ENCODE measurements at places on chromosomes 11 and 22.

- no peak for DNase-seq
These were observed 23.4 kb downstream of the LRRC55 start for GRCh38 chr11:57205041-57205641.

- peak; percentile 99 for DNase-seq
These were observed 49.0 kb upstream of the BIRC3 start for GRCh38 chr11:102268083-102268984.

- no peak for DNase-seq
These were observed 307.5 kb downstream of the NTM start for GRCh38 chr11:131677828-131678470.

- DNase-seq: no peak
These were observed 75.9 kb downstream of the FAM83F start for GRCh38 chr22:40070701-40071100.

- DNase-seq: peak; percentile 53
These were observed 554 bp downstream of the LRRC32 start for GRCh38 chr11:76669901-76670484.

DNA sequence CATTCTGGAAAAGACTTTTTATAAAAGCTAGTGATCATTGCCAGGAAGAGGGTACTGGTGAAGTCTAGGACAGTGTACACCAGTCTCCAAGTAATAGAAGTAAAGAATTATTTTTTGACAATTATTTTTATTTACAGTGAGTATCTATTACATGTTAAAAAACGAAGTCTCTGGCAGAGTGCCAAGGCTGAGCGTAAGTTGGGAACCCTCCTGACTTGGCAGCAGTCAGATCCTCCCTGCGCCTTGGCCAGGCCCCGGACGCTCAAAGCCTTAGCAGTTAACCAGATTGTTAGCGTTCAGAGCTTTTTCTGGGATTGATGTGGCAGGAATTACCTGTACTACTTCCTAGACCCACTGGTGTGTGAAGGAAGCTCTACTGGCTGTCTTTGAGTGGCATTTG is 38.1 kb upstream of the CTTN start:
- DNase-seq: no peak

DNA sequence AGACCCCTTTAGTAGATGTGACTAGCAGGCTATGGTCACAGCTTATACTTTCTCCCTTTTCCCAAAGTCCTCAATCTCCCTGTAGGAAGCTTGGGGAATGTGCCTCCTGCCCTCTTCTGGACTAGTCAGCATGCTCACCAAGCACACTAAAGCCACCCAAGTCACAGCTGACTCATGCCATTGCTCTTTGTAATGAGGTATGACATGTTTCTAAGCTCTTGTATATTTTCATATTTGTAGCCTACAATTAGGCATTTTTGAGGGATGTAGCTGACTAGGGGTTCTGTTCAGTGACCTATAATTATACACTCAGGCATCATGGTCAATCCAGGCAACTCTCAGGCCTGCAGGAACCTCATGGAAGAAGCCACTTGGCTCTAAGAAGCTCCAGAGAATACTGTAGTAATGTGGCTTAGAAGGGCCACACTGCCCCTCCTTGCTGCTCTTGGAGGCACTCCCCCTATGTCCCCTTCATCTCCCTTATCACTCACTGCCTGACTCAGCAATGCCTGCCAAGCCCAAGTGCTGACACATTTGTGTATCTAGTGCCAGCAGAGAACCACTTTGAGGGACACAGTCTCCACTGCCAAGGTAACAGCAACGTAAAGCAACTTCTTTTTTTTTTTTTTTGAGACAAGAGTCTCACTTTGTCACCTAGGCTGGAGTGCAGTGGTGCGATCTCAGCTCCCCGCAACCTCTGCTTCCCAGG is 86.2 kb downstream of the RPL27A start:
- peak; percentile 25 for DNase-seq

DNA sequence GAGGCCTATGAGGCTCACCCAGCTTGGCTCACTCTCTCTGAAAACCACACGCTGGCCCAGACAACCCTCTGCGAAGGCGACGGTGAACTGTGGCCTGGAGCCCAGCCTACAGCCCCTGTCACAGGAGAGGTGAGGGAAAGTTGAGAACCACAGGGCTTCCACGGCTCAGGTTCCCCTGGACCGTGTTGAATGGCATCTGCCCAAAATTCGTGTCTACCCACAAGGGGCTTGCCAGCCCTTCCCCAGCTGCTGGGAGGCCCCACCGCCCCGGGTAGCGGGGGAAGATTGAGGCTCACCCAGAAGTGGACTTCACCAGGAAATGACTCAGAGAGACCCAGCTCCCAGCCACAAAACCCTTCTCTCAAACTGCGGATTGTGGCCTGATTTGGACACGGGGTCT is 197.1 kb downstream of the CTTN start:
- no peak for DNase-seq

- peak; percentile 30 for DNase-seq
These were observed 579 bp downstream of the TANGO2 start for GRCh38 chr22:20021196-20022181.

DNA sequence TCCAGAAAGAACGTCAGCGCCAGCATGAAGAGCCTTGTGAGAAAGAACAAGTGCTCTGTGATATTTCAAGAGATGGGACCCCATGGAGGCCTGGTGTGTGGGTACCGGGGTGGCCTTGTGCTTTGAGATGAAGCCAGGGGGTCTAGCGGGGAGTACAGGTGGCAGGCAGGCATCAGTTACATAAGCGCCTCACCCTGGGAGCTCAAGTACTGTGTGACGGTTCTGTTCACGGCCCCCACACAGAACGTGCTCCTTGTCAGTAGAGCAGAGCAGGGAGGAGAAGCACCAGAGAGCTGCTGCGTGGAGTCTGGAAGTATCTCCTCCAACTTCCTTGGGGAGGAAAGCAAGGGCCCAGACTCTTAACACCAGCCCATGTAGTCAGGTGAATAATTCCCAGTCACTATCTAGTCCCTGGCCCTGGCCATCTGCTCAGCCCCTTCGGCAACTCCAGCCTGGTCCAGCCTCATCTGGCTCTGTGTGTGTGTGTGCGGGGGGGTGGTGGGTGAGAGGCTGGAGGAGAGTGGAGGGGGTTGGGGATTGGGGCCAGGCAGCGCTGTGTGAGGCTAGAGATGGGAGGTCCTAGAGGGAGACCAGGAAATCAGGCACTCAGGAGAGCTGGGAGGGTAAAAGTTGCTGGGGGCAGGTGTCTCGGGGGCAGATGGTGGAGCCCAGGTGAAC is 32.4 kb downstream of the MCM5 start:
- DNase-seq: no peak

GRCh38 chr11:128716661-128717210 is 22.9 kb downstream of the FLI1 start:
- no peak for DNase-seq

- no peak for DNase-seq
These were observed 129.5 kb upstream of the SORL1-AS1 start for GRCh38 chr11:121582296-121582695.

GRCh38 chr11:2750682-2751522 is 51.1 kb upstream of the KCNQ1OT1 start:
- DNase-seq: no peak

DNA sequence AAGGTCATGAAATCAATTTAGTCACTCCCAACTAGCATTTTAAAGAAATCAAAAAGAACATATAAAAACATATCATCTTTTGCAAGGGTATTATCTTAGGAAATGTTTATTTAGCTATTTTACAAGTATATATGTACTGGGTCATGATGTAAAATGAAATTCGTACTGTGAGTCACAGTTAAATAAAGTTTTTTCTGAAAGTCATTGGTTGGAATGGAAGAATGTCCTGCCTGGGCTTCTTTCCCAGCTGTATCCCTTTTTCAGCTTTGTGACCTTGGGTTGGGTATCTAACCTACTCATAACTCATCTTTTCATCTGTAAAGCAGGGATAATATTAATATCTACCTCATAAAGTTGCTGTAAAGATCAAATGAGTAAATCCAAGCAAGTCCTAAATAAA is 15.7 kb downstream of the FDX1 start:
- DNase-seq: no peak

- no peak for DNase-seq
These were observed 40.4 kb downstream of the RCN1 start for GRCh38 chr11:32131321-32131720.

DNA sequence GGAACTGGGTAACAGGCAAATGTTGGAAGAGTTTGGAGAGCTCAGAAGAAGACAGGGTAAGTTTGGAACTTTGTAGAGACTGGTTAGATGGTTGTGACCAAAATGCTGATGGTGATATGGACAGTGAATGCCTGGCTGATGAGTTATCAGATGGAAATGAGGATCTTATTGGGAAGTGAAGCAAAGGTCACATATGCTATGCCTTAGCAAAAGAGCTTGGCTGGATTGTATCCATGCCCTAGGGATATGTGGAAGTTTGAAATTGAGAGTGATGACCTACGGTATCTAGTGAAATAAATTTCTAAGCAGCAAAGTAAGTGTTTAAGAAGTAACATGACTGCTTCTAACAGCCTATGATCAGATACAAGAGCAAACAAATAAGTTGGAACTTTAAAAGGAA is 17.8 kb downstream of the BBOX1 start:
- DNase-seq: no peak

GRCh38 chr22:20182365-20182764 is 31.5 kb upstream of the CCDC188 start:
- DNase-seq: no peak

- DNase-seq: no peak
These were observed at the start of gene GSTT4 for GRCh38 chr22:24005201-24005600. Gene GSTT4, minus strand, starts transcription at chr22:24005453. Its CDS starts 97 bp downstream, at chr22:24005356.

DNA sequence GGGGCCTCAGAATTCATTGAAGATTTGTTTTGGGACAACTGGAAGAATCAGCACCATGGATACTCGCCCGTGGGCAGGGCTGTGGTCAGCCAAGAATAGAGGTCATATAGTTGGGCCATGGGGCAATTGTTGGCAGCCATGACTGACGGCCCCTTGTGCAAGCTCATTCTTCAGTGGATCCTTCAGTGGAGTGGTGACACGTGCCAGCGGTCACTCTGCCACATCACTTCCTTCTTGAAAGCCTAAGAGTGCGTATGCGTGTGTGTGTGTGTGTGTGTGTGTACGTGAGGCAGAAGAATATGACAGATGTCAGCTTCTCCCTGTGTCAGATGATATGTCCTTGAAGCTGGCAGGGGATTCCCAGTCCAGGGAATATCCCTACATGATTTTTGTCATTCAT is 1.8 kb upstream of the IL18BP start:
- DNase-seq: peak; percentile 80

Measured in DMS53 (cell line).